H9 (cell line): ENCODE measurements at places on chromosomes 5 and 9.
A peak's percentile ranks its signal among the peaks of the same experiment; 100 is the strongest.

DNA sequence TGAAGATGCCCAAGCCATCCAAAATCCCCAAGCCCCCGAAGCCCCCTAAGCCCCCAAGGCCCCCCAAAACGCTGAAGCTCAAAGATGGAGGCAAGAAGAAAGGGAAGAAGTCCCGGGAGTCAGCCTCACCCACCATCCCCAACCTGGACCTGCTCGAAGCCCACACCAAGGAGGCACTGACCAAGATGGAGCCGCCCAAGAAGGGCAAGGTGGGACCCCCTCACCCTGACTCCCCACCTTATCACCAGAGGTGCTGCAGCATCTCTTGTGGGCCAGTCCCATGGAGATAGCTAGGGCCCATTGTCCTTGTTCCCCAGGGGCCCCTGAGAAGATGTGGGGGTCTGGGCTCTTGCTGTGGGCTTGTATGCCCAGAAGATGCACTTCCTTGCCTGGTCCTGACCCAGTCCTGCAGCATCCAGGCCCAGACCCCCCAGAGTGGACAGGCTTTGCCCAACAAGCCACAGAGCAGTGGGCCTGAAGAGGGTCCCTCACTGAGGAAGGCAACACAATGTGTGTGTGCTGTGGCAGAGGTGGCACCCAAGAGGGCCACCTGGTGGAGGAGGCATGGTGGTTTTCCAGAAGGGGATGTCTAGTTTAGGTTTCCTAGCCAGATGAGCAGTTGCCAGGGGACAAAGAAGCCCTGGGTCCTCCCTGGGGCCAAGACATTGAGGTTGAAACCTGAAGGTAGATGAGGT lies 84.1 kb downstream of the PHF2 start:
- DNase-seq = no peak

GRCh38 chr9:16987026-16987425 lies 116.6 kb upstream of the BNC2 start:
- DNase-seq = no peak

- DNase-seq = no peak
These were observed 100.8 kb upstream of the DHFR start for GRCh38 chr5:80755626-80756025.

DNA sequence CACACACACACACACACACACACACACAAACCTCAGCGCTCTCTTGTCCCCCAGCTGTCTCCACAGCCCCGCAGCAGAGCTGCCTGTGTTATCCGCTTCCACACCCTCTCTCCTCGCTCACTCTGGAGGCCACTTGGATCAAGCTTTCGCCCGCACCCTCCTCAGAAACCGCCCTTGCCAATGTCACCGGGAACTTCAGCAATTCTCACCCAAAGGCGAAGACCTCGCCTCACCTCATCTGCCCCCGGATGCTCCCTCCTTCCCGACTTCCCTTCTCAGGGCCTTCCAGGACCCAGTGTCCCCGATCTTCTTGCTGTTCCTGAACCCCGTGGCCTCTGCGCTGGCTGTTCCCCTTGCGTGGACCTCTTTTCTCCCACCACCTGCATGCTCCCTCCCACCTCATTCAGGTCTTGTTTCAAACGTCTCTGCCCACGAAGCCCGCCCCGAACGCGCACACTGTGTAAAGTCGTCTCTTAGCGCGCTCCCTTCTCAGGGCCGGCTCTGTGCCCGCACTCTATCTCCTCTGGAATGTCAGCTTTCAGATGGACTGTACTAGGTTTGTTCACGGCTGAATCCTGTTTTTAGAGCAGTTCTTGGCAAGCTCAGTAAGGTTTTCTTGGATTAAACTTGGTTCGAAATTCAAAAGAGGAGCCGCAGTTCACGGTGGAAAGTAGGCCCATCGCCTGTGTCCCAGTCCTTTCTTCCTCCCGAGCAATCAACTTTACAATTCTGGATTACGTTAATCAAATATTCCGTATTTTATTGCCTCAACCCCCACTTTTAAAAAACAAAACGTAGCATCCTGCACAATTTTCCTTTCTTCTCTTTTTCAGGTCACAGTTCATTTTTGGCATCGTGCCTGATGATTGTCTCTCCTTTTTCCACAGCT lies 1.0 kb upstream of the TRIM7 start:
- no peak for DNase-seq

- DNase-seq = no peak
These were observed 153.4 kb upstream of the POU5F2 start for GRCh38 chr5:93894601-93895354.

- DNase-seq = no peak
These were observed 718.2 kb downstream of the SEMA5A start for GRCh38 chr5:8827696-8828095.

DNA sequence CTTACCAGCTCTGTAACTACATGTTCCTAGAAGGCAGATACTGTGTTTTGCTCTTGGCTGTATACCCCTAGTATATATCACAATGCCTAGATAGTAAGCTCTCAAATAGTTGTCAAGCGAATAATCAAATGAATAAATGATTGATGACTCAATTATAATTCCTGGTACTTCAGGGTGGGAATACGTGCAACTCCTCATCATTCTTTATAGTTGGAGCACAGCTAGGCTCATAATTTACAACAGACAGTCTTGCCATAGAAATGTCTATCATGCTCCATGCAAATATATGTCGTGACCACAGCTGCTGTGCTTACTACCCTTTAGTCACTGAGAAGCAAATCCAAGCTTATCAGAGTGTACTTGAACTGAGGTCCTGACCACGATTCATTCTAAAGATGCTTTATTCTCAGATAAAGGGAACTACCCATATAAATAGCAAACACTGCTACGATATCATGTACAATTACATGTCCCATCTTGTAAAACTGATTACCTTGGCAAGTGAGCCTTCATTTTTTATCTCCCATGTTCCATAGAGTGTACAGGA lies 52.1 kb downstream of the STRBP start:
- DNase-seq = no peak

GRCh38 chr5:1755321-1755949 lies 44.2 kb downstream of the MRPL36 start:
- peak; percentile 24 for DNase-seq

- DNase-seq = no peak
These were observed 51.9 kb upstream of the ENTREP1 start for GRCh38 chr9:69273161-69273560.

DNA sequence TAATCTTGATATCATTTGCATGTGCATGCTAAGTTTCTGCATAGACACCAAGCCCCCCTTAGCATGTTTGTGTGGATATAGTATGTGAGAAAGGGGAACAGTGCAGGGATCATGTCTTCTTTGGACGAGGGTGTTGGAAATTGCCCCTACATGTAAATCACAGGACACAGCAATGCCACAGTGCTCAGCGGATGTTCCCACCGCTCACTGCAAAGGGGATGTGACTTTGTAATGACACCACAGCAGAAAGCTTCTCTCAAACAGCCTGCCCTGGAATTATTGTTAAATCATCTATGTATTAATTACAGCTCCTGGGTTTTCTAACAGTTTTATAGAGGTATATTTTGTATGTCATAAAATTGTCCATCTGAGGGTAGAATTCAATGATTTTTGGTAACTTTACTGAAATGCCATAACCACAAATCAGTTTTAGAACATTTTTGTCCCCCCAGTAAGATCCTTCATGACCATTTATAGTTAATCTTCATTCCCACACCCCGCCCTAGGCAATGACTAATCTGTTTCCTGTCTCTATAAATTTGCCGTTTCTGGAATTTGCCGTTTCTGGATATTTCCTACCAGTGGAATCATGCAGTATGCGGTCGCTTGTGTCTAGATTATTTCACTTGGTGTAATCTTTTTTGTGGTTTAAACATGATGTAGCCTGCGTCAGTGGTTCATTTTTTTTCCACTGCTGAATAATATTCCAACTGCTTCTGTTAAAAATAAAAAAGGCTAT lies 648.5 kb upstream of the WWC1 start:
- DNase-seq = no peak

DNA sequence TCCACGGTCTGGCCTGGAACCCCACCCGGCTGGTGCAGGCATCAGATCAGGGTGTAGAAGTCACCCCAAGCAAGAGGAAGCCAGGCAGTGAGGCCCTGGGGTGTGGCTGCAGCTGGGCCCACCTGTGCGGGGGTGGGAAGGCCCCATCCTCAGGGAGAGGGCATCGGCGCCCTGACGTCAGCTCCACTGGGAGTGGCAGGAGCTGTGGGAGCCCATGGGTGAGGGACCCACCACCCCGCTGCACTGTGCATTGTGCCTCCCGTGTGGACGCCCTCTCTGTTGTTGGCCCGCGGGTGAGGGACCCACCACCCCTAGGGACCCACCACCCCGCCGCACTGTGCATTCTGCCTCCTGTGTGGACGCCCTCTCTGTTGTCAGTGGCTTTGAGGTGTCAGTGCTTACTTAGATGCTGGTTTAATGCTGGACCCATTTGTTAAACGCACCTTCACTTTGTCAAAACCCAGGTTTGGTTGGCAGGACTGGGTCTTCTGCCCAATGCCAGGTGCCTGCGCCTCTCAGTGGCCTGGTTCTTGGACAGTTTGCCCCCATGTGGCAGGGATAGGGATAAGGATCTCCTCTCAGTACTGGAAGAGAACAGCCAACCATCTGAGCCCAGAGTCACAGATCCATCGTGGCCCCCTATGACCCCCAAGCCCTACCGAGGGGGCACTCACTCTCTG lies 6.9 kb upstream of the EXOC3 start:
- peak; percentile 47 for DNase-seq

GRCh38 chr9:31119890-31120454 lies 1264.5 kb upstream of the ACO1 start:
- DNase-seq = peak; percentile 31

- DNase-seq = no peak
These were observed 26.6 kb downstream of the TLX3 start for GRCh38 chr5:171335616-171336015.

- DNase-seq = no peak
These were observed 54.1 kb downstream of the PSMB7 start for GRCh38 chr9:124361128-124361527.

GRCh38 chr5:143533978-143534760 lies 130.7 kb upstream of the NR3C1 start:
- no peak for DNase-seq

- DNase-seq = no peak
These were observed 4.5 kb downstream of the CAMK2A start for GRCh38 chr5:150285114-150285513.

GRCh38 chr9:126307322-126308061 lies 19.1 kb upstream of the MVB12B start:
- no peak for DNase-seq

GRCh38 chr5:133456933-133457402 lies 155.4 kb downstream of the FSTL4 start:
- DNase-seq = no peak

GRCh38 chr9:12968093-12968492 lies 193.3 kb downstream of the LURAP1L start:
- DNase-seq = no peak

DNA sequence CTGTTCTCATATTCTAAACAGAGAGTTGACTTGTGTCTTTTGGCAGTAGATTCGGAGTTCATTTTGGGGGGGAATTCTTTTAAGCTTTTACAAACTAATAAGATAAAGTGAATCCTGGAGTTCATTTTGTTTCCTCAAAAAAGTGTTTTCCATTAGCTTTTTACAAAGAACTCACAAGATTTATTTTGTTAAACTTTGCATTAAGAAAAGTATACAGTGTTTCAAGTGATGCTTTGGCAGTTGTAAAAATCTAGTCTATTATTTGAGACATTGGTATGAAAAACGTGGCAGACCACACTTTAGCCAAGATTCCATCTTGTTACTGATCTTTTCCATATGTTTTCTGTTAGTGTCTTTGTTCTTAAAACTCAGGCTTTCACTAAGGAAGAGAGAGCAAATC lies 1.2 kb upstream of the OMD start:
- no peak for DNase-seq

GRCh38 chr5:62268234-62268633 lies 37.8 kb upstream of the KIF2A start:
- DNase-seq = no peak

DNA sequence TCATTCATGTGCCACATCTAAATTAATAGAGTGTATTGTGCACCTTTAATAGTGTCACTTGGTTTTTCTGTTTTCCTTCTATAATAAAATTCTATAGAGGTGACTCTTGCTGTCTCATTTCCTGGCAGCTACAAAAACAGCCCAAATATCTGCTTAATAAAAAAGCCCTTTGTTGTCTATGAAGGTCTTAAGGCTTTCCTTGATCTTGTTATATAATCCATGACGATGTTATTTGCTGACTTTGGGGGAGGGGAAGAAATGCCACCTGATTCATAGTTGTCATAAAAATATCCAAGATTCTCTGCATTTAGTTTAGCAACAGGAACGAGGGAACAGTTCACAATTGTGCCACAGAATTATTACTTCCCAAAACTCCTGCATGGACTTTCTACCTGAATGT lies 31.3 kb downstream of the CPEB4 start:
- DNase-seq = no peak

DNA sequence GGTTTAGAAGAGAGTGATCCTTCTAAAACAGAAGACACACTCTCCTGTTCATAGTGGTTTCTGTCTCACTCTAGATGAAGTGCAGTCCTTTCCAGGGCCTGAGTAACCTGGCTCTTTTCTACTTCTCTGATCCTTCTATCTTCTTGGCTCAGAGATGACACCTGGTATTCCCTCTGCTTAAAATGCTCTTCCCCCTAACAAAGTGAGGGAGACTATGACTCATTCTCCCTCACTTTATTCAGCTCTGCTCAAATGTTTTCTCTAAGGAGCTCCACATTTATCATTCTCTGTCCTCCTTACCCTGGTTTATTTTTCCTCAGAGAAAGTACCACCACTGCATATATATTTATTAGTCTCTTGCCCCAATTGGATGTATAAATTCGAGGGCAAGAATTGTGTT lies 24.6 kb downstream of the TUT7 start:
- no peak for DNase-seq

GRCh38 chr9:23829580-23830475 lies 3.8 kb upstream of the ELAVL2 start:
- DNase-seq = peak; percentile 29

DNA sequence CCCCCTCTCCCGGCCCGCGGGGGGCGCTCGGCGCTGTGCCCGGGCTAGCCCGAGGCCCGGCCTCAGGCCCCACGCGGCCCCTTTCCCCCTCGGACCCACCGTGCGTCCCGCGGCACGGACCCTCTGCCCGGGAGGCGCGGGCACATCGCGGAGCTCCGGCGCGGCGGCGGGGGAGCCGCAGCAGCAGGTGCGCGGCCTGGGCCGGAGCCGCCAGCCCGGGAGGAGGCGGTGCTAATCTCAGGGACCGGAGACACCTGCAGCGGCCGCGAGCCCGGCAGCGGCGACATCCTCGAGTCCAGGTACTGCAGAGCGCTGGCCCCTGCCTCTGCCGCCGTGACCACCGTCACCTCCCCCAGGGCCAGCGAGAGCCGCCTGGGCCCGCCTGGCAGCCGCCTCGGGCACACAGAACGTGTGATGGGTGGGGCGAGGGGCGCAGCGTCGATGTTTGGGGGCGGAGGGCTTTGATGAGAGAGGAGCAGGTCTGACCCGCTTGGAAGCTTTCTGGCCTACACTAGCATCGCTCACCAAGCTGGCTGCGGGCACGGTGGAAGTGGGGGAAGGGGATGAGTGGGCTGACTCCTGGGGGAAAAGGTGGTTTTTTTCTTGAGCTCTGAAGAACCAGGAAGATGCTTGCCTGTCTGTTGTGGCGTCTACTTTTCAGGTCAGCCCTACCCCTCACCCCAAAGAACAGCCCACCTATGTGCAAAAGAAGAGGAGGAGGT lies 524 bp downstream of the CYFIP2 start:
- DNase-seq = peak; percentile 61
